ENCODE measurements at places on chromosomes 12 and 14.

- H3K36me3 ChIP-seq, result peaks cover 50% of the 10 kb centered on the region
- peak overlapping the region; percentile 87 for H3K27ac ChIP-seq
- DNase-seq, result no peak
- H3K27me3 ChIP-seq, result no peaks in the 10 kb centered on the region
- H3K4me3 ChIP-seq, result peak overlapping the region; percentile 47
- H3K4me1 ChIP-seq, result peaks cover 63% of the 10 kb centered on the region
Measured at GRCh38 chr14:101875727-101876554, 88.4 kb upstream of the DYNC1H1 start.

GRCh38 chr14:94752591-94753436 is 17.1 kb downstream of the GSC start:
- H3K4me3 ChIP-seq, result no peak overlapping the region
- DNase-seq, result no peak
- H3K36me3 ChIP-seq, result no peaks in the 10 kb centered on the region
- peaks cover 17% of the 10 kb centered on the region for H3K27me3 ChIP-seq

DNA sequence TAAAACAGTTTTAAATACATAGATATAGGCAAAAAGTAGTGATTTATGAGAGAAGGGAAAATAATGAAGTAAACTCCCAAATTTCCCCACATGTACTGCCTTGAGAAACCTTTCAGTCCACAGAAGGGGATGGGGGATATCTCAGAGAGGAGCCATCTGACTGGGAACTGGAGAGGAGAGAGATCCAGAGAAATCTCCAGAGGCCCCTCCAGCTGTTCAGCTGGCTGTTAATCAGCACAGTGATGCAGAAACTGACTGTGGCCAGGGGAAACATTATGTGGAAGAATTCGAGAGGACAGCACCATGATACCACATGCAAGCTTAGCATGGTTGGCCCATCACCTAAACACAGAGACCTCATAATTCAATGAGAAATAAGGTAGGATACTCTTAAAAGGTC is 1165.9 kb upstream of the TMEM132C start:
- no peaks in the 10 kb centered on the region for H3K36me3 ChIP-seq
- no peak overlapping the region for H3K4me3 ChIP-seq
- DNase-seq, result no peak
- no peaks in the 10 kb centered on the region for H3K4me1 ChIP-seq
- H3K27me3 ChIP-seq, result no peaks in the 10 kb centered on the region
- no peak overlapping the region for H3K27ac ChIP-seq

DNA sequence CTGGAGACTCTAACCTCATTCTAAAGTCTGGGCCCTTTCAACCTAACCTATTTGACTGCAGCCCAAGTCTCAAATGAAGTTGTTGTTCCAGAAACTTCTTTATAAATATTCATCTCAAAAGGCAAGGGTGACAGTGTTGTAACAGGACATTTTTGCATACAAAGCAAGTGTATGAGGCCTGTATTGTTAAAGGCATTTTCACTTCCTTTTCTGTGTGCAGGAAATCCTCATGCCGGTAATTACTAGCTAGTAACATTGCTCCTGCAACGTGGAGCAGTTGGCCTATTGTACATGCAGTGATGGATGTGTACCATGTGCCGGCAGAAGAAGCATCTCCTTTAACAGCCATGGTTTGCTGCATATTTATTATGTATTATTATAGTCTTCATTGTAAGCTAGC is 156.5 kb upstream of the RMST start:
- peaks cover 4% of the 10 kb centered on the region for H3K27me3 ChIP-seq
- DNase-seq, result no peak
- H3K4me3 ChIP-seq, result no peak overlapping the region
- H3K36me3 ChIP-seq, result no peaks in the 10 kb centered on the region

- no peak overlapping the region for H3K4me3 ChIP-seq
- H3K27ac ChIP-seq, result no peak overlapping the region
- H3K4me1 ChIP-seq, result peaks cover 38% of the 10 kb centered on the region
- peak; percentile 29 for DNase-seq
- peaks cover 12% of the 10 kb centered on the region for H3K36me3 ChIP-seq
- no peaks in the 10 kb centered on the region for H3K27me3 ChIP-seq
Measured at GRCh38 chr14:59297071-59297776, 108.8 kb downstream of the DAAM1 start.

- no peak overlapping the region for H3K4me3 ChIP-seq
- DNase-seq, result peak; percentile 19
- H3K27me3 ChIP-seq, result no peaks in the 10 kb centered on the region
- H3K4me1 ChIP-seq, result peaks cover 15% of the 10 kb centered on the region
Measured at GRCh38 chr14:22200977-22201605, 387.9 kb downstream of the DAD1 start.

DNA sequence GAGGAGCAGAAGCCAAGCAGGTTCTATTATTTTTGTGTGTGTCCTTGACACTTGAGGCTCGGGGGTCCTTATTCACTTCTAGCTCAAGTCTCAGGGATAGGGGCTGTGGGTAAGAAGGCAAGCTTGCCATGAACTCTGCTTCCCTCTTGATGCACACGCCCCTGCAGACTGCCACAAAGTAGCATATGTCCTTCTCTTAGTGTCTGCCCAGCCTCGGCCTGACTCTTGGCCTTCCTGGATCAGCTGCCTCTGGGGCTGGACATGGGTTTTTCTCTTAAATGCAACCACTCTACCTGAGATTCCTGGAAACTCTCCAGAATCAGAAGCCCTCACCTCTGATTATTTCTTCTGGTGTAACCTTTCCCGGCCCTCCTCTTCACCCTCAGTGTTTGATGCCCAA is 28.2 kb upstream of the PEX5 start:
- no peak overlapping the region for H3K27ac ChIP-seq
- peaks cover 8% of the 10 kb centered on the region for H3K4me1 ChIP-seq
- peaks cover 31% of the 10 kb centered on the region for H3K27me3 ChIP-seq
- H3K36me3 ChIP-seq, result peaks cover 5% of the 10 kb centered on the region

DNA sequence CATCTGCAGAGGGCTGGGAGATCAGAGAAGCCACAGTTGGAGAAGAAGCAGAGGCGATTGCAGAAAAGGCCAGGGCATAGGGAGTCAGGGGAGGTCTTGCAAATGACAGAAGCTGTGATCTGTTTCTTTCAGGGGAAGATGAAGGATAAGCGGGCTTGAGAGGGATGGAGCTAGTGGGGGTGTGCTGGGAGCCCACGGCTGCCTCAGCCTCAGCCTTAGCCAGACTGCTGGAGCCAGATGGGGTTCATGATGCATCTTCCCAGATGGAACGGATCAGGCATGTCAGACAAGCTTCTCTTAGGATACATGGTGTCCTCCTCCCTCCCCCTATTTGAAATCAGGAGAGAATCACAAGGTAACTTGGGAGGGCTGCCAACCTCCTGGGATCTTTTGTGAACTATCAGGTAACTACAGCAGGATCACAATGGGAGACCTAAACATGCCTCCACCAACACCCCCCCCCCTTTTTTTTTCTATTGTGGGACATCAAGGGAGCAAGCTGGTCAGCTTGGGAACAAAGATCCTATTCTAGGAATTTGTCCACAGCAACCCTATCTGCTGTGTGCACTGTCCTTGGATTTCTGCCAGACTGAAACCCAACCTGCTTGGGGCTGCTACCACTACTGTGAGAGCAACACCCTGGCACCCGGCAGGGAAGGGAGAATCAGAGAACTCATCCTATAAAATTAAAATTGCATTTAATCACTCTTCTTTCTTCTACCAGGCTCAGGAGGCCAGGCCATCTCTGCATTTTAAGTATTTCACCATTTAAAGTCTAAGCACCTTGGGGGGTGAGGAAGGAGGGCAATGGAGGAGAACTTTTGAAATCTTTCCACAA is 10.7 kb upstream of the ATP2A2 start:
- no peak for DNase-seq
- no peak overlapping the region for H3K27ac ChIP-seq
- H3K27me3 ChIP-seq, result peaks cover 65% of the 10 kb centered on the region
- no peak overlapping the region for H3K4me3 ChIP-seq
- H3K4me1 ChIP-seq, result no peaks in the 10 kb centered on the region

DNA sequence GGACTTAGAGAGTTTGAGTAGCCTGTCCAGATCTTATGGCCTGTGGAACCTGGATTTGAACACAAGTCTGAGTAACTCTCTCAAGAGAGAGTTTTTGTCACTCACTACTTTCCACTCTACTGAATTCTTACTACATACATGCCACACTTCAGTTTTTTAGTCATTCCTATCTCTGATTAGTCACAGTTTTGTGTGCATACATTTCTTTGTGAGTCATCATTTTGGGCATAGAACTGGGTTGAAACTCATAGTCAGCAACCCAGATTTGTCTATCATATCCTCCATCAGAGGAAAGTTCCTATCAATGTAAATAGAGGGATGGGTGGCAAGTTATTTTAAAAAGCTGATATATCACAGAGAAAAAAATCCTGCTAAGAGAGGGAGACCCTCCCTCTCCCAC is 42.9 kb downstream of the FLRT2 start:
- H3K4me1 ChIP-seq, result no peaks in the 10 kb centered on the region
- no peak overlapping the region for H3K4me3 ChIP-seq
- H3K27ac ChIP-seq, result no peak overlapping the region
- DNase-seq, result no peak
- no peaks in the 10 kb centered on the region for H3K36me3 ChIP-seq
- H3K27me3 ChIP-seq, result no peaks in the 10 kb centered on the region

DNA sequence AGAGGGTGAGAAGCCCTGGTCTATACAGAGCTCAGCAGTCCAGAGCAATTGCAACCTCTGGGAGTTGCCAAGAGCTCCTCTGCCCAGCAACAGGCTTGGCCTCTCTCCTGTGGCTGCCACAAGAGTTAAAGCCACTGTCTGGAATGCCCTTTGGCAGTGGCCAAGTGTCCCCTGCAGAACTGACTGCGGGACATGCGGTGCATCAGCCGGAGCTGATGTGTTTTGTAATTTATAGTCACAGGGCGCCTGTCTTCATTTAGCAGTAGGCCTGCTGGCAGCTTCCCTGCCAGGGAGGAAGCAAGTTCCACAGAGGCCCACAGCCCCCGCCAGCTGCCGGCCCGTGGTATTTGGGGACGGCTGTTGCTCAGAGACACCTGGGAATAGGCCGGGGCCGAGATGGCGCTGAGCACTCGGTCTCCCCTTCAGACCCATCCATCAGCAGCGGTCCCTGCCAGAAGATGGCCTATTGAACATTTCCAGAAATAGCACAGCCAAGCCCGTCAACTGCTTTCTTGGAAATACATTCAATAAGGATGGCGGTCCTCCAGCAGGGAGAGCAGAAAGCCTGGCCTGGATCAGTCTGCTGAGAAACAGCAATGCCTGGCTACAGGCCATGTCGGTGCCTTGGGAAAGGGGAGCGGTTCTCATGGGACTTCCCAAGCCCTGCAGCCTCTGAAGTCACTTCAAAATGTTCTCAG is 217.4 kb downstream of the CRADD start:
- peaks cover 4% of the 10 kb centered on the region for H3K27me3 ChIP-seq
- H3K36me3 ChIP-seq, result peaks cover 20% of the 10 kb centered on the region
- DNase-seq, result no peak
- H3K4me3 ChIP-seq, result no peak overlapping the region
- peaks cover 64% of the 10 kb centered on the region for H3K4me1 ChIP-seq
- H3K27ac ChIP-seq, result no peak overlapping the region

DNA sequence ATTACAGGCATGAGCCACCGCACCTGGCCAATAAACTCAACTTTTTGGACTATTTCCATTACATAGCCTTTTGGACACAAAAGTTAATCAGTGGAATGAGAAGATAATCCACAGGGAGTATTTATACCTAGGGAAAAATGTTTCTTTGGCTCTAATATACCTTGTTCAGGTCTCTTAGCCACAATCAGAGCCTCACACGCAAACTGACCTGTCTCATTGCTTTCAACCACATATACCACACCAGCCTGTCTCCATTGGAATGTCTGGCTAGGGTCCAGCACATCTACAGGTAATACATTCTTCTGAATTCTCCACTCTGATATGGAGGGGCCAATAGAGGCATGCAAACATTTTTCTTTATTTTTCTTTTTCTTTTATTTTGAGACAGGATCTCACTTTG is 3.8 kb upstream of the RBMS2 start:
- peaks cover 35% of the 10 kb centered on the region for H3K4me1 ChIP-seq
- no peak for DNase-seq
- H3K27me3 ChIP-seq, result peaks cover 19% of the 10 kb centered on the region

GRCh38 chr14:76643887-76644286 is 117.4 kb upstream of the VASH1 start:
- H3K27me3 ChIP-seq, result peaks cover 24% of the 10 kb centered on the region
- H3K36me3 ChIP-seq, result no peaks in the 10 kb centered on the region
- H3K4me3 ChIP-seq, result no peak overlapping the region
- DNase-seq, result no peak
- no peak overlapping the region for H3K27ac ChIP-seq

- peak overlapping the region; percentile 76 for H3K27ac ChIP-seq
- peaks cover 3% of the 10 kb centered on the region for H3K4me1 ChIP-seq
- H3K27me3 ChIP-seq, result peaks cover 71% of the 10 kb centered on the region
- H3K4me3 ChIP-seq, result peak overlapping the region; percentile 59
Measured at GRCh38 chr14:28765831-28766468, 637 bp upstream of the FOXG1 start.

GRCh38 chr12:1777798-1778197 is 42.6 kb upstream of the LRTM2 start:
- no peak for DNase-seq
- H3K4me3 ChIP-seq, result no peak overlapping the region
- no peaks in the 10 kb centered on the region for H3K4me1 ChIP-seq
- H3K27ac ChIP-seq, result no peak overlapping the region
- no peaks in the 10 kb centered on the region for H3K27me3 ChIP-seq
- peaks cover 45% of the 10 kb centered on the region for H3K36me3 ChIP-seq

DNA sequence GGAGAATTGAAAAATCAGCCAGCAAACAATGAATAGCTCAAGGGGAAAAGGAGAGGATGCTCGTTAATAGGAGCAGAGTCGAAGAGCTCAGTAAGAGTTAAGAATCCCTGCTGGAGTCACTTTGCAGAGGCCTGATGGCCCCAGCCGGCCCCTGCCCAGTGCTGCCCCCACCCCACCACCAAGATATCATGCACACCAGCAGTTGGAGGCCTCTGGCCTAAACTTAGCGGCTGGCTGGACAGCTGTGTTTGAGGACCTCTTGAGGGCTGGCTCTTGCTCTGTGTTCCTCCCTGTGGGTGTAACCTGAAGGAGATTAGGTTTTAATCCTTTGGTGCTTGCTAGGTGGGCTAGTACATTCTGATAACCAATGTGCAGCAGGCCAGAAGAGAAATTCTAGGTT is 142.0 kb downstream of the PLXNC1 start:
- no peak overlapping the region for H3K4me3 ChIP-seq
- no peak overlapping the region for H3K27ac ChIP-seq
- no peaks in the 10 kb centered on the region for H3K27me3 ChIP-seq
- peaks cover 51% of the 10 kb centered on the region for H3K36me3 ChIP-seq

DNA sequence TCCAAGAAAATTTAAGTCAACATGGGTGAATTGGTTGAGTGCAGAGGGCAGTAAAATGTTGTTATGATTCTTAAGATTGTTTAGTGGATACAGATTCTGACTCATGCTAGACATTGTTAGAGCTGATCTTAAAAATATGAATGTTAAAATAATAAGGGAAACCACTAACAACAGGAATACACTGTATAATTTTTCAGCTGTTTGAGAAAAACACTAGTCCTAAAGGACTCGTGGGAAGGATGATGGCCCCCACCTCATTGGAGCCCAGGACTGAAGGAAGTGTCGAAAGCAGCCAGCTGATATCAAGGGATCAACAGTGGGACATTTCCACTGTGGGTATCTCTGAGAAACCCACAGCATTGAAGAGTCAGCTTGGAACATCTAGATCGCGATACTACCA is 82.9 kb upstream of the SCAF11 start:
- peaks cover 20% of the 10 kb centered on the region for H3K4me1 ChIP-seq
- DNase-seq, result no peak
- peaks cover 5% of the 10 kb centered on the region for H3K27me3 ChIP-seq
- no peak overlapping the region for H3K27ac ChIP-seq
- H3K4me3 ChIP-seq, result no peak overlapping the region

- no peaks in the 10 kb centered on the region for H3K27me3 ChIP-seq
- no peak for DNase-seq
- H3K4me3 ChIP-seq, result no peak overlapping the region
- no peaks in the 10 kb centered on the region for H3K4me1 ChIP-seq
- H3K36me3 ChIP-seq, result no peaks in the 10 kb centered on the region
Measured at GRCh38 chr14:68141281-68142088, 321.9 kb downstream of the RAD51B start.

Data from activated naive CD4-positive, alpha-beta T cell treated with anti-CD3 and anti-CD28 coated beads, Interleukin-2, amount 10 ng/mL, durations not matched to agents 7 days and 5 days (primary cell).